CD8-positive, alpha-beta memory T cell (primary cell): ENCODE measurements at places on chromosomes 4 and X. TPM values are rescaled to one million over a fixed set of nuclear protein-coding genes. Genes with fewer than 3 reads are reported as not detected.
A peak's percentile ranks its signal among the peaks of the same experiment; 100 is the strongest.

PPP4R3C gene
- total RNA-seq, result not detected

SLC2A9 gene
- 3.0 TPM for total RNA-seq

CNKSR2 gene
- total RNA-seq, result 5.8 TPM

CENPVL3 gene
- total RNA-seq, result not detected

DNA sequence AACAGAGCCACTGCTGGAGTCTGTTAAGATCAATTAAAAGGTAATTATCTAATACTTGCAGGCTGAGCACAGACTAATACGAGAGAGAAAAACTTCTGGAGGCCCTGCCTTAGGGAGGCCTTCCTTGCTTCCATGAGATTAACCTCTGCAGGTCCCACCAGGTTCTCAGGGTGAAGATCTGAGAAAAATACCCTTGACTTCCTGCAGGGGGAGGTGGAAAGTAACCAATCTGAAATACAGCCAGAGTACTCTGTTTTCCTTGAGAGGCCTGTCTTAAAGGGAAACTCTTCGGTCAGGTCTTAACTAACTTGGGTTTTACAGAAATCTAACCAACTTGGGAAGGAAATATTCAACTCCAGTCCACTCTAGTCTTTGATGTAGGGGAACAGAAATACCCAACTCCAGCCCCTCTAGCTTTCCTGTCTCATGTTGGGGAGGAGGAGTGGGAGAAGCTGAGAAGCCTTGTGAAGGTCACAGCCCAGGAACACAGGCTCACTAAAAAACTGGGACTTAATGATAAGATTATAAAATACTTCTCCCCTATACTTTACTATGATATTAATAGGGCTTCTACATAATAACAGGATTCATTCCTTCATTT is 77.1 kb downstream of the TBCK start:
- no peak for DNase-seq

DNA sequence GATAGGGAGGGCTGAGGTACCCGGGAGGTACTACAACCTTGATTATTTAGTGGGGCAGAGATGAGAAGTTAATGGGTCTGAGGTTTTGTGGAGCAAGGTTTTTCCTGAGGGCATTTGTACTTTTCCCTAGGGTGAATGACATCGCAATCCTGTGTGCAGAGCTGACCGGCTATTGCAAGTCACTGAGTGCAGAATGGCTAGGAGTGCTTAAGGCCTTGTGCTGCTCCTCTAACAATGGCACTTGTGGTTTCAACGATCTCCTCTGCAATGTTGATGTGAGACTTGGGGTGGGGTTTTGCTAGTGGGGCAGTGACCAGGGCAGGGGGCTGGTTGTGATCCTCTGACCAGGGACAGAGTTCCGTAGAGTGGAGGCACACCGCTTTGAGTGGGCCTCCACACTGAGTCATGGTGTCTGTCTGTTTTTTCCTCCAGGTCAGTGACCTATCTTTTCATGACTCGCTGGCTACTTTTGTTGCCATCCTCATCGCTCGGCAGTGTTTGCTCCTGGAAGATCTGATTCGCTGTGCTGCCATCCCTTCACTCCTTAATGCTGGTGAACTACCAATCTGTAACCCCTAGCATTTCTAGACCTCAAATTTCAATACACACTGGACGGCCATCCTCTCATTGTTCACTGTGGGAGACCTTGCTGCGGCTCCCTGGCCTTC is 9.9 kb downstream of the MED12 start:
- DNase-seq, result no peak

DNA sequence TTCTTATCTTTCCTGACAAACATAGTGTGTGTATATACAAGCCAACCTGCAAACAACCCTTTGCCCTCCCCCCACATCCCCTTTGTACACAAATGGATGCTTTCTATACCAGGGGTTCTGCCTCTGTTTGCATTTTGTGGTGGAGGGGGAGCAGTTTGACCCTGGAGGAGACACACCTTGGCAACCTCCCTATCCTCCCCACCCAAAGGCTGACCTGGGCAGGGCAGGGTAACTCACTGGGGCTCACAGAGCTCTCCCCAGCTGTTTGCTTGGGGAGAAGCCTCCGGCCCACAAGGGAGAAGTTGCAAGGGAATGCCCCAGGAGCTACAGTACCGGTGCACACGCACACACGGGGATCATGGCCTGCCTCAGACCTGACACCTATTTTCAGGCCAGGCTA is 372.6 kb downstream of the BCOR start:
- DNase-seq, result no peak

- DNase-seq, result no peak
Measured at GRCh38 chrX:57177070-57177469, 39.9 kb upstream of the SPIN2A start.

- no peak for DNase-seq
Measured at GRCh38 chrX:53711436-53711835, 24.9 kb upstream of the HUWE1 start.

DNA sequence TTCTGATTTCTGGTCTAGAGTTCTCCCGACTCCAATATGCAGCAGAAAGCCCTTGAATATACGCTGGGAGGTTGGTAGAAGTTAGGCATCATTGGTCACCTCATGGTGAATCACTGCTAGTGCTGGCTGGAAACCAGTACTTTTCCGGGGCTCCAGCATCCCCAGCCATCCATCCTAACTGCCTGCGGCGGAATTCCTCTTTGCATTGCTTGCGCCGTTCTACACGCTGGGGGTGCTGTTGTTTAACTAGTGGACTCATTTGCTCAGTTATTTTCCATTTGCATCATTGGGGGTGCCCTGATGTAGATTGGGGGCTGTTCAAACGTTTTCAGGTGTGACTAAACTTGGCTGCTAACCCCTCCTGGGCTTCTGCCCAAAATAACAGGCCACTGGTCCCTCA is 23.3 kb upstream of the GPR50 start:
- DNase-seq, result no peak

- DNase-seq, result no peak
Measured at GRCh38 chrX:19720236-19720635, 167.2 kb downstream of the SH3KBP1 start.

DNA sequence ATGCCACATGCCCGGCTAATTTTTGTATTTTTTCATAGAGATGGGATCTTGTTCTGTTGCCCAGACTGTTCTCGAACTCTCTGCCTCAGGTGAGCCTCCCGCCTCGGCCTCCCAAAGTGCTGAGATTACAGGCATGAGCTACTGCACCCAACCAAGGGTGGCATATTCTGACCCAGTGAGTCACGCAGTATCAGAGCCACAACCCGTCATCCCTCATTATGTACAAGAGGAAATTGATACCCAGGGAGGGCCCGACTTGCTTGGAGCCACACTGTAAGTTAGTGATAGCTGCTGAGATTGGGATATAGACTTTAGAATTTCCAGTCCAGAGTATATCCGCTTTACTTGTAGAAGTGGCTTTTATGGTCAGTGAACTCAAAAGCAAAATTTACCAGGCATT is 14.6 kb downstream of the CCKAR start:
- DNase-seq, result no peak

DNA sequence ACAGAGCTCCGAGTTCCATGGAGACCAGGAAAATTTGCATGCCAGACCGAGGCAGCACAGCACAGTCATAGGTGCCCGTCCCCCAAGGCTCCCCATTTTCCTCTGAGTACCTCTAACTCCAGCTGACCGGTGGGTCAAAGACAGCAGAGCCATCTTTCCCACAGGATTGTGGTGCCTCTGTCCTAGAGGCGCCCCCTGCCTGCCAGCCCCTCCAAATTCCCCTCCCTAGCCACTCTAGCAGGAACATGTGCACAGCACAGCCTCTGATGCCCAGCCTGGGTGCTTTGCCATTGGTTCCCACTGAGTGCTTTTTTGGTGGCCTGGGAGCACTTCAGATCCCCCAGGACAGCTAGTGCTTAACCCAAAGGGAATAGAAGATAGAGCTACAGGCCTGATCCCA is 368.5 kb upstream of the PABPC5 start:
- no peak for DNase-seq

GRCh38 chr4:38131371-38132091 is 171.3 kb downstream of the PTTG2 start:
- DNase-seq, result peak; percentile 89

- DNase-seq, result no peak
Measured at GRCh38 chr4:155582971-155583437, 83.6 kb upstream of the GUCY1A1 start.

DNA sequence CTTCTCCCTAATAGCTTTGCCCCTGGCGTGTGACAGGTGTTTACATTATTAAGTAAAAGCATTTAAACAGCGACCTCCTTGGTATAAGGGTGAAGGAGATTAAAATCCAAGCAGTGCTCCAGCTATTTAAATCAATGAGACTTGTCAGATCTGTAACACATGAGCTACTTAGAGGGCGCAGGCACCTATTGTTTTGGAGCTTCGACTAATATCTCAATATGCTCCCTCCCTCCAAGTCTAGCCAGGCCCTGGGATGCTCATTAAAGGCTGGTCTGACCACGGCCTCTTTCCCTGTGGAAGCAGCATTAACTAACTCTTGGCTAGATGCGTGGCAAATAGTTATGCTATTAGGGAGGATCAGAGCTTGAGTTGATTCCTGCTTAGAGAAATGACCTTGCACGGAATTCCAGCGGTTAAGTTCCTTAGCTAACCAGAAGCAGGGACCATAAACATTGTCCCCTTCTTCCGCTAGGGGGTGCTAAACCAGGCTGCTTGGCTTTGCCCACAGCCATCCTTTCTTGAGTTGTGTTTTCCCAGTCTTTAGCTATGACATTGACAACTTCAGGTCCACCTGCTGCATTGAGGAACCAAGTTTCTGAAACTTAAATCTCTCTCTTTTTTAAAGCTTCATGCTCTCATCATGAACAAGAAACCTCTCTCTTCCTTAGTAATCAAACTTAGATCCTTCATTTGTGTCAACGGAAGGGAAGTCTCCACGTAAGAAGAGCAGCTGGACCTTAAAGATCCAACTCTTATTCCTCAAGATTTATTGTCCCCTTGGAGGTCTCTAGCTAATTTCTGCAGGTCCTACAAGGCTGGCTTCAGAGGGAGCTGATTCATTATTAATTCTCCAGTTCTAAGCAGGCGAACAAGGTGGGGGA is 80.7 kb upstream of the IGFBP7 start:
- no peak for DNase-seq
